ENCODE measurements at places on chromosomes 1 and 21.

- no peak for DNase-seq
Observed at GRCh38 chr1:233082778-233083550, 132.6 kb downstream of the NTPCR start.

- DNase-seq, result no peak
Observed at GRCh38 chr1:15110867-15111230, 42.7 kb upstream of the TMEM51 start.

- DNase-seq, result no peak
Observed at GRCh38 chr1:32647308-32648134, 2.8 kb downstream of the ZBTB8OS start.

GRCh38 chr21:45747802-45748445 is 104.4 kb downstream of the PCBP3 start:
- no peak for DNase-seq

DNA sequence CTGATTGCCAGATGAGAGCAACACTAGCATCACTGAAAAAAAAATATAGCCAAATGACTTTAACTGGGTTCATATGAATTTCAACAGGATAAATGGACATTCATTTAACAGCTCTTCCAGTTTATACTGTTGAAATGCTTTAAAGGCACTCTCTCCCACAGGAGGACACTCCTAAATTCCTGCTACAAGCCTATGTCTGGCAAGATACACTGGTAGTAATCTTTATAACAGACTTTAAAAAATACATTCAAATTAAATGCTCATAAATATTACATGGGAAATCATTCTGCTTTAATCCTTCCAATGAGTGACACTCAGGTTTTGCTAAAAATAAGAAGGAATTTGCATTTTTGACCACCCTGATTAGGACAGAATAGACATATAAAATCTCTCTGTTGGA is 526.7 kb upstream of the ADAMTS5 start:
- DNase-seq, result no peak

DNA sequence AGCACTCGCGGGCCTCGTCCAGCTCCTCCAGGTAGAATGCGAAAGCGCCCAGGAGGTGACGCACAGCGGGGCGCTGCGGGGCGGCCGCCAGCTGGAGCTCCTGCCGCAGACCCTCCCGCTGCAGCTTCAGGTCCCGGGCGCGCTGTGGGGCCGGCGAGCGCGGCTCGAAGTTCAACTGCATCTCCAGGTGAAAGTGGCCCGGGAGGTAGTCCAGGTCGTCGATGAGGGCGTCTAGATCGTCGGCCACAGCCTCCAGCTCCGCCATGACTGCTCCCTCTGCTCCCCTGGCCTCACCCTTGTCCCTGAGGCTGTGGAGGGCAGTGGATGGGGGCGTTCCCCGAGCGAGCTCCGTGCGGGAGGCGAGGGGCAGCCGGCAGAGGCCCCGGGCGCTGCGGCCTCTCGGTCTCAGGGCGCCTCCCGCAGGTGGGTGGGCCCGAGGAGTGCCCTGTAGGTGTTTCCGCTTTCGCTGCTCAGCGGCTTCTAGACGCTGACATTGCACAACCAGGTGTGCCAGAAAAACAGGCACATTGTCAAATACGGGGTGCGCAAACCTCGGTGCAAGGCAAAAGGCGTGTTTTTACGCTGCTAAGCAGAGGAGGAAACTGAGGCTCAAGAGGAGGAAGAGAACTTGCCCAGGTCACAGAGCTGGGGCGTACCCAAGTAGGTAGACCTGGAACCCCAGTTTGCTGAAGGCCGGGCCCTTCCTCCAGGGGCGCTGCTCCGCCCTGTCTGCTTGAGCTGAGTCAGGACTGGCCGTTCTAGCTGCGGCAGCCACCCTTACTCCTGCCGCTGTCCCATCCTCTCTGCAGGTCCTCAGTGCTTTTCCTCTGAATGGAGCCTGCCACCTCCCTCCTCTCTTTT is at the start of gene TTC22:
Gene TTC22 (minus strand): TSS at position 425 of the 861 bp plus-strand sequence. CDS start 160 bp downstream, at position 265.
- DNase-seq, result peak; percentile 44

DNA sequence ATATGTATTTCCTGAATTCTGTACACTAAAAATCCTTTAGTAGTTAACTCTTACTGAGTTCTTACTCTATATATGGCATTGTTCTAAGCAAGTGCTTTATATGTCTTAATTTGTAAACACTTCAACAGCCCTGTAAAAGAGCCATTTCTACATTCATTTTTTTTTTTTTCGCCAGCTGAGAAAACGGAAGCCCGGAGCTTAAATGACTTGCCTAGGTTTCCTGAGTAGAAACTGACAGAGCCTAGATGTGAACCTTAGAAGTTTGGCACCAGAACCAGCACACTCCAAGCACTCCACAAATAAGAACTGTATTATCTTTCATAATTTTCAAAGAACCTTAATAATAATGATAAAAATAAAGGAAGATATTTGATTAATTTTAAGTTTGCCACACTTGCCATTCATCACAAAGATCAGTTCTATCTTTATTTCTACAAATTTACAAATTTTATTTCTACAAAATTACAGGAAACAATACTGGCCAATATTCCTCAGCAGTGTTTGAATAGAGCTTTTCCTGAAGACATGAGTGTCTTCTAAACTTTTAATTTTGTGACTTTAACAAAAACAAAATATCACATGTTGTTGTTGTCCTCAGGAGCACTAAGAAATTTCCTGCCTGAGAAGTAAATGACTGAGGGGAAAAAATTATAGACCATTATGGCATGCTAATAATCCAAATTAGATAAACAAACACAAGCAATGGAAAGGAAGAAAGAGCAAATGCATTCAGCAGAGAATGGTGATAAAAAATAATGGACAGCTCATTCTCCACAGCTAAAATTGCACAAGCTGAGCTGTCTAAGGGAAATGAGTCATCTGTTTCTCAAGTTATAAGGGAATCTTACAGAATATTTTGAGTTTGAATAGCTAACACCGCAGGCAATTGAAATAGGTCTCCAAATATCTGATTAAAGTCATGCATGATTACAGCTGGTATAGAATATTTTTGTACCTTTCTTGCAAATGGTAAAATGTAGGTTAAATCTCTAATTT is 71.2 kb downstream of the DPYD start:
- no peak for DNase-seq

DNA sequence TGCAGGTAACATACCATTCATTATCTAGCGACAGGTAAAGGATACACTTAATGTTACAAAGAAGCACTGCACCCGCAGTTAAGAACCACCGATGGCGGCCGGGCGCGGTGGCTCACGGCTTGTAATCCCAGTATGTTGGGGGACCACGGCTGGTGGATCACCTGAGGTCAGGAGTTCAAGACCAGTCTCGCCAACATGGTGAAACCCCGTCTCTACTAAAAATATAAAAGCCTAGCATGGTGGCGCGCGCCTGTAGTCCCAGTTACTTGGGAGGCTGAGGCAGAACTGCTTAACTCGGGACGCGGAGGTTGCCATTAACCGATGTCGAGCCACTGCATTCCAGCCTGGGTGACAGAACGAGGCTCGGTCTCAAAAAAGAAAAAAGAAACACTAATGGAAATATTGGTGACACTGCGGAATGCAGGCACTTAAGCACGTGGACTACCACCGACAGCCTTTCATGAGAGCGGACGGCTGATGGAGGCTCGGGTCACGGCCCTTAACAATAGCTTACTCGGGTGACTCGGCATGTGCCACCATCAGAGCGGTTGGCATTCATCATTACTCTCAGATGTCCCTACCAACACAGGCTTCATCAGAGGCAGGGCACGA is 542 bp downstream of the GAS5 start:
- no peak for DNase-seq

DNA sequence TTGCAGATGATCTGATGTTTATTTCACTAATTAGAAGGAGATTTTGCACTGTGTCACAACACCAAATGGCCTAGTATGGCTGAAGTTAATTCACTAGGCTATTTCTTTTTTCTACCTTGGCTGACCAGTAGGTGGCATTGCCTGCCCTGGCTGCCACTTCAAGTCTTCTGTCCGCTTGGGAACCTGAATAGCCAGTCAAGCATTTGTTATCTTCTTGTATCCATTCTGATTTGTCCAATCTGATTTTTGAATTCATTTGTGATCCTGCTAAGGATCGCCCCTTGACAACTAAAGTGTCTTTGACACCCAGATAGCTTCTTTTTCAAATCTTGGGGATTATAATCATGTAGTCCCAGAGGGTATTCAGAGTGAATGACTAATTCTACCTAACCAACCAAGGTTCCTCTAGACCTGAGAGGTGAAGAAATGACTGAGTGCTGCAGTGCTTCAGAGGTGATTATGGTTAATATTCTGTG is 99.4 kb downstream of the GIPC2 start:
- no peak for DNase-seq

- no peak for DNase-seq
Observed at GRCh38 chr1:225828706-225829345, 18.9 kb downstream of the EPHX1 start.

DNA sequence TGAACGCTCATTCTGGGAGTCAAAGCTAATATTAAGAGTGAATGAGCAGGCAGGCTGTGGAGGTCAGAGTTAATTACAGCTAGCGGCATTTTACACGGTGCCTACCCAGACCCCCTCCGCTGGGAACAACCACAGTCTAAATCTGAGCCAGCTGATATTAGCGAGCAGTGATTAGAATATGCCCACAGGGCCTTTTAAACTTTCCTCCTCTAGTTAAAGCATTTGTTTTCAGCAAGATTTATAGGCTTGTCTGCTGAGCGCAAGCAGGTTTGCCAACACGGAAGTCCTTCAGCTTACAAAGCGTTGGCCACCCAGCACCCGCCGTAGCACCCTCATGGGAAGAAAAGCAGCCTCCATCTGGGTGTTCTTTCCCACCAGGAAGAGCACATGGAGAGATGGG is 72.1 kb downstream of the LMX1A start:
- no peak for DNase-seq

GRCh38 chr1:22527122-22527521 is 36.2 kb upstream of the EPHA8 start:
- DNase-seq, result no peak

GRCh38 chr1:178039891-178040290 is 54.0 kb upstream of the RASAL2 start:
- DNase-seq, result no peak

- no peak for DNase-seq
Observed at GRCh38 chr1:63821091-63822005, 47.5 kb downstream of the ROR1 start.

DNA sequence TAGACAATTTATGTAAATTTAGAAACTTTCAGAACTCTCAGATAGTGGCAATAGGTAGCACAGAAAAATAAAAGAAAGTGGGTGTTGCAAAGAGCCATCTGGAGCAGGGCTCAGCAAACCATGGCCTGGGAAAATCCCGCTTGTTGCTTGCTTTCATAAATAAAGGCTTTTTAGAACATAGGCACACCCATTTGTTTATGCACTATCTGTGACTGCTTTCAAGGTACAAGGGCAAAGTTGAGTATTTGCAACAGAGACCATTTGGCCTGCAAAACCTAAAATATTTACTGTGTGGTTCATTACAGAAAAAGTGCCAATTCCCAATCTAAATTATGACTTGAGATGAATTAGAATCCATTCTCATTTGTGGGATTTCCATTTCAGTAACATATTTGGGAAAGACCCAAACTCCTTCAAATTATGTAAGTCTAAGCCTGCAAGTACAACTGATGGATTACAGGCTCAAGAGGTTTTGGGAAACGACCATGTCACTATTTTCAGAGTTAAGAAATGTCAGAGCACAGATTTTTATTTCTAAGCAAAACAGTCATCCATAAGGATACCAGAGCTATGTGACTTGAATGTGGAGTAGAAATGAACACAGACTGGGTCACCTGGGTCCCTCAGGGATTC is 43.5 kb upstream of the DPT start:
- DNase-seq, result no peak

DNA sequence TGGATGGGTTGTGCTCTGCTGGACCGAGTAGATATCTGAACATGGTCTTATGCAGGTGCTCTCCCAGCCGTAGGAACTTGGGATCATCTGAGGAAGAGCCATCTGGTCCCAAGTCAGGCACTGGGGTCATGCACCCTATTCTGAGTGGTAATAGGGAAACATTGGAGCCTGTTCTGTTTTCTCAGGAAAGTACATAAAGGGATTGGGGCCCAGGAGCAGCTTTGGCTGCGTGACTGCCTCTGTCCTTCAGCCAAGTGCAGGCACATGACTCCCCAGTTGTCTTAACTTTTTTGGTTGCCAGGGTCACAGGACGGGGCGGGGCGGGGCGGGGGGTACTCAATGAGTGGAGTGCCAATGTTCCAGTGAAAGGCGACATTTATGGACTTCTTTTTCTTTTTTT is 11.5 kb downstream of the PFKFB2 start:
- no peak for DNase-seq

- no peak for DNase-seq
Observed at GRCh38 chr1:3510136-3510955, 55.9 kb downstream of the ARHGEF16 start.

DNA sequence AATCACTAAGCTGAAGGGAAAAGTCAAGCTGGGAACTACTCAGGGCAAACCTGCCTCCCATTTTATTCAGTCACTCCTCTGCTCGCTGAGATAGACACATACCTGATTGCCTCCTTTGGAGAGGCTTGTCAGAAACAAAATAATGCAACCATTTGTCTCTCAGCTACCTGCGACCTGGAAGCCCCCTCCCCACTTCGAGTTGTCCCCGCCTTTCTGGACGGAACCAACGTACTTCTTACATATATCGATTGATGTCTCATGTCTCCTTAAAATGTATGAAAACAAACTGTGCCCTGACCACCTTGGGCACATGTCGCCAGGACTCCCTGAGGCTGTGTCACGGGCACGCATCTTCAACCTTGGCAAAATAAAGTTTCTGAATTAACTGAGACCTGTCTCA is 21.5 kb upstream of the HPDL start:
- no peak for DNase-seq

DNA sequence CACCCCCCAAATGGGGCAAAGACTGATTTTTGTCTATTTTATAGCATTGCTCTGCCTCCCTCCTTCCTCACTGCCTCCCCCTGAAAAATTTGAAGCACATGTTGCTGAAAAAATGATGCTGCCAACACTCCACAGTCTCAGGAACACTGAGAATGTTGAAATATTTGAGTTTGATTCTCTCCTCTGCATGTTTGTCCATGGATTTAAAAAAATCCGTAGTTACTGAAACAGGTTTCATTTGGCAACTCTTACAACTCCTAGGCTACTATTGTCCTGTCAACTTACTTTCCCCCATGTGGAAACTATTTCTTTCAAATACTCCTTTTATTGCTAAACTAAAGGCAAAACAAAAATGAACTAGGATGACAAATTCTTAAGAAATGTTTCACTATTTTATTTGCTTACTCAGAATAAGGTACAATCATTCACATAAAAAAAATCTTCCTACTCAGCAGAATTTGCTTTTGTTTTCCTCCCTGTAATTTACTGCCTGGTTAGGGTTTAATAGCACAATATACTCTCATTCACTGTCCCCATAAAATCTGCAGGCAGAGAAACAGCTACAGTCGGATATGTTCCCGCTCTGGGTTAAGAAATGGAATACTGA is 50.2 kb downstream of the C21orf91 start:
- no peak for DNase-seq

DNA sequence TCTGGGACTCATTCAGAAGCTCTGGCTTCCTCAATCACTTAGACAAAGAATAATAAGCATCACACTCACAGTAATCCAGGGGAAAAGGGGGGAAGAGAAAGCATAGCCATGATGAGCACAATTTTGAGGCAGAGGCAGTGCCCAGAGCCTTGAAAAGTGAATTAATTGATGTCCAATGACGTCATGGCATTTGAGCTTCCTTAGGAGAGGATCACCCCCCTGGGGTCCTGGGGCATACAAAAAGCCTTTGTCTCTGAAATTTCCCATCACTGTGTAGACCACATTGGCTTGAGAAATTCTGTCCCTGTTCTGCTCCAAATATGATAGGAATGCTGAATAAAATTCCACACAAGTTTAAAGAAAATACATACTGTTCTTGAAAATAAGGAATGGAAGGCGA is 84.3 kb upstream of the COA6 start:
- DNase-seq, result no peak

- no peak for DNase-seq
Observed at GRCh38 chr1:77347646-77348045, 65.8 kb downstream of the AK5 start.

- DNase-seq, result no peak
Observed at GRCh38 chr1:46410156-46411009, 16.3 kb downstream of the FAAH start.

Data from GM18507 (cell line).